ENCODE measurements at places on chromosomes 2 and 18.
A peak's percentile ranks its signal among the peaks of the same experiment; 100 is the strongest.

DNA sequence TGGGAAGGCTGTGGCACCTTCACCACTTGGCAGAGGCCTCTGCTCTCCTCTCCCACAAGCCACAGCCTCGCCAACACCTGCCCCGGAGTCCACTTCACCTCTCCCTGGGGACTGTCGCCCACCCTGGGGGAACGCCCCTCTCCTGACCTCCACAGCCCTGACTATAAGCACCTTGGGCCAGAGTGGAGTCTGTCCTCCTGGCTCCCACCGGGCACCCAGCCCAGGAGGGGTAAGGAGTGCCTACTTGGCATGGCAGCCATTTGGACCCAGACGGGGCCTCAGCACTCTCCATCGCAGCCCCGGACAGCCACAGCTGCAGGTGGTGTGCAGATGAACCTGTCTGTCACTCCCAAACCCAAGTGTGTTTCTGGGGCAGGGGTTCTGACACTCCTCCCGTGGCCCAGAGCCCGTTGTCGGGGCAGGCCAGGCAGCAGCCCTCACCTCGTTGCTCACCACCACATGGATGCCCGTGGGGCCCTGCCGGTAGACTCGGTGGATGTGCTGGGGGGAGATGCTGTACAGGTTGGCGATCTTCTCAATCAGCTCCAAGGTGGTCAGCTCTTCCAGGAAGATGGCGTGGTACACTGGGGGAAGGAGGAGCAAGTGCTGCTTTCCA is 53.5 kb downstream of the TFCP2L1 start:
- DNase-seq, result no peak

DNA sequence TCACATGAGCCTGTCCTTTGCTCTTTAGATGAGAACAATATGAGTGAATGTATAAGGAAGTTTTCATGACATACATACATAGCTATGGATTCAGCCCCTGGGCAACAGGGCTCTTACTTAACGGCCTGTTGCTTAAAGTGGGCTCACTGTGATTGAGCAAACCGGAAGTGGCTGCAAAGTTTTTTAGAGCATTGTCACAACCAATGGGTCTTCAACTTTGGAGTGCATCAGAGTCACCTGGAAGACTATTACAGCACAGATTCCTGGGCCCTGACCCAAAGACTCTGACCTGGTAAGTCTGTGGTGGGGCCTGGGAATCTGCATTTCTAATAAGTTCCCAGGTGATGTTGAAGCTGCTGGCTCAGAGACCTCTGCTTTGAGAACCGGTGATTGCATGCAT is 106.3 kb upstream of the SEC11C start:
- DNase-seq, result no peak

DNA sequence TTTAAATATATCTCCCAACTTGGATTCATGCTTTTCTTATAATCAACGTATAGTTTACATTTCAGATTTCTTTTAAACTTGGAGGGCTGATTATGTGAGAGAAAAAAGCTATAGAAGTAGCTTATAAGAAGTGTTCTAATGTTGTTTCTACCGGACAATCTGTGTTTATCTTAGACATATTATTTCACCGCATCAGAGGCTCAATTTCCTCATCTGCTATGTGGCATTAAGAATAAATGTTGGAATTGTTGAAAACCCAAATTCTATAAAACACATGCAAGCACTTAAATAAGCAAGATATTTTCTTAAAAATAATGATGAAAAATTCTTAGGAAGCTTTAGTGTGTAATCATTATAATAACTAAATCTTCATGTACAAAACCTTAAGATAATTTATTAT is 407.9 kb downstream of the HRH4 start:
- no peak for DNase-seq

DNA sequence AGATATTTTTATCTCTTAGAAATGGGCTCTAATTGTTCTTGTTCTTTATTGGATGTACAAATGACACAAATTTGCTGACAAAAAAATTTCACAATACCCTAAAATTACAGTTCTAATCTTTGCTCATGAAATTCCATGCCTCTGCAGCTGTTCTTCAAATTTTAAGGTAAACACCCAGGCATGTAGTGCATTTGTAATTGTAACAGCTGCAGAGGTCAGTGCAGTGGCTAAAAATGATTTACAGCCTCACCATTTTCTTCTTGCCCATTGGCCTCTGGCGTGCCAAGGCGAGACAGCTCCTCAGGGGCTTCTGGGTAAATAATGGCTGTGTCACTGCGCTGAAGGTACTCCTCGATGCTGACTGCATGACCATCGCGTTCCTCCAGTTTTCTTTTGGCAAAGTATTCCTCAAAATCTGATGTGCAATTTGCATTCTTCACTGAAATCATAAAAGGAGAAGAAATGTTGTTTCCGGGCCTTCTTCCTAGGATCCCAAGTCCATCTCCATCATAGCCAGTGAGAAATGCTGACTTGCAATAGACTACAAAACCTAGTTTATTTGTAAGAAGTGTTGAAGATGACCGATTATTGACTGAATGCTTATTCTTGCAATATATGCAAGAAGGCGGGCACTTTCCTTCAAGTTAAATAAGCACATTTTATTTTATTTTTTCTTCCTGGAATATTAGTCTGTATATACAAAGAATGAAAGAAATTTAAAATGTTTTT is 115.2 kb downstream of the ZEB2 start:
- DNase-seq, result no peak

DNA sequence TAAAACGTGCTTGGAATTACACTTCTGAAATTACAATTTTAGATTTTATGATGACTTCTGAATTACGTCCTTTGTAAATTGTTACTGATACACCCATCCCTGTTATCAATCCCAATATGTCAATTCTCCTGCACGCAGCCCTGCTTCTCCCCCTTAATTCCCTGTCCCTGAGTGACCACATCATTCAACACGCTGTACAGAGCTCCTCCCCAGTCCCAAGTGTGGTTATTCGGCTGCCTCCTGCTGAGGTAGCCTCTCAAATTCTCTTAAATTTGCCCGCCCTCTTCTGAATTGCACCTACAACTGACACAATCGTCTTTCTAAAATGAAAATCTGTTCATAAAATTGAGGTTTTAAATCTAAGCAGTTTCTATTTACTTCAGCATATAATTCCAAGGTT is 10.1 kb downstream of the SERPINB8 start:
- no peak for DNase-seq

GRCh38 chr2:30252723-30253701 is 21.7 kb downstream of the LBH start:
- DNase-seq, result peak; percentile 88

- no peak for DNase-seq
These were observed 320.3 kb downstream of the RNF144A start for GRCh38 chr2:7237466-7237865.

DNA sequence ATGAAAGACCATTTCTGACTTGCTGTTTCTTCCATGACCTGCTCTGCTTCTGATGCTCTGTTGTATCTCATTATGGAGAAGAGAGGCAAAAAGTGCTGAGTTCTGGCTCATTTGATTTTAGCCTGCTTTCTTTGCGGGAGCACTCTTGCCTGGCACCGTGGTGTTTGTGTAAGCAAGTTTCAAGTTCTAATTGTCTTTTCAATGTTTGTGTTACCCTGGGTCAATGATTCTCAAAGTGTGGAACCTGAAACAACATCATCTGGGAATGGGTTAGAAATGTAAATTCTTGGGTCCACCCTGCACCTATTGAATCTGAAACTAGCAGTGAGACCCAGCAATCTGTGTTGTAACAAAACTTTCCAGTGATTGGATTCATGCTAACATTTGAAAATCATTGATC is 85.5 kb upstream of the STON1 start:
- DNase-seq, result no peak

- no peak for DNase-seq
These were observed 310.4 kb downstream of the MTX2 start for GRCh38 chr2:176579608-176580007.

- no peak for DNase-seq
These were observed 297.6 kb upstream of the STON1 start for GRCh38 chr2:48232351-48232750.

DNA sequence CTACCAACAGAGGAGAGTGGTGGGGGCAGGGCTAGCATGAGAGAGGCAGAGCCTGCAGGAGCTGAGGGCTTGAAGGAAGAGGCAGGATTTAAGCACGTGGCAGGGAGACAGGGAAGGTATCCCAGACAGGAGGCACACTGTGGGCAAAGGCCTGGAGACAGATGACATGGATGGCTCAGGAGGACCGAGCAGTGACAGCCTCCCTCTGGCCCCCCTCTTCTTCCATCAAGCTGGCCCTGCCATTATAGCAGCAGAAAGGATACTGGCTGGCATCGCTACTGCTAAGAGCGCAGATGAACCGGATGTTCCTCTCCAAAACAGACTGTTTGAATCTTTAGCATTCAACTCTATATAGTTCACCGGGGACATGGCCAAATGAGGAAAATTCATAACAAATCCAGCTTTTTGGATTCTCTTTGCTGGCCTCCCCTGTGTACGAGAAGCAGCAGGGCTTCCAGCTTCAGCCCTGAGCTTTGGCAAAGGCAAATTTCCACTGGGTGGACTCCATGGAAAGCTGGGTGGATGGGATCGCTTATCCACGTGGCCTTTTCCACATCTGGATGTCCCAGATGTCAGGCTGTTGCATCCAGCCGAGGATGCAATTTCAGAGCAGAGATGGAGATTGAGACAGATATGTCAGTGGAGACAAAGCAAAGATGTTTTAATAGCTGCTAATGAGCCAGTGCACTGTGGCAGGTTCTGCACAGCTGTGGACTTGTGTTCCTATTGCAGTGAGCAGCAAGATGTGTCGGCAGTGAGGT is 36.2 kb downstream of the CAPN13 start:
- peak; percentile 40 for DNase-seq

GRCh38 chr2:36376319-36376765 is 20.8 kb downstream of the CRIM1 start:
- no peak for DNase-seq

DNA sequence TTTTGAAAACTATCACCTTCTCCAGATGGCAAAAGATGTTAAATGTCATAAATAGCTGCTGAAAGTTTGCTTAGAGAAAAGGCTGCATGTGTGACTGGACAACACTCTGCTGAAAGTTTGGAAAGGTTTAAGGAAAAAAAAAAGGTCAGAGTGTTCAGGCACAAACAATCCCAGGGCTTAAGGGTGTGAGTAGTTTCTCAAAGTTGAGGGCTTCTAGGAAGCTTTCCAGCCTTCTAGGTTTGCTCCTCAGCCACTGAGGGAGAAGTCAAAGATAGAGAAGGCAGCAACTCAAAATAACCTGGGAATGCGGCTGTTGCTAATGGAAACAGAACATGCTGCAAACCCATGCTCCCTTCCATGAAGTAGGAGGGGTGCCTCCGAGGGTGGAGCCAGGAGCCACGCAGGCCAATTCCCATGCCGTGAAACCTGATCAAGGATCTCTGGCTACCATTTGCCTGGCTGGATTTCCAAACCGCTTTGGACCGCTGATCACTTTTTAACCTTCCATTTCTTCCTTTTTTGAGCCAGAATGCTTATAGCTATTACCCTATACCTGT is 88.0 kb downstream of the TEX51 start:
- DNase-seq, result no peak

- DNase-seq, result peak; percentile 88
These were observed at the start of gene MRPL19 for GRCh38 chr2:75646583-75647425. MRPL19 (plus strand) TSS chr2:75646783; CDS start chr2:75646808, 25 bp downstream.

GRCh38 chr2:186862869-186863709 is 14.1 kb upstream of the ZSWIM2 start:
- DNase-seq, result no peak

DNA sequence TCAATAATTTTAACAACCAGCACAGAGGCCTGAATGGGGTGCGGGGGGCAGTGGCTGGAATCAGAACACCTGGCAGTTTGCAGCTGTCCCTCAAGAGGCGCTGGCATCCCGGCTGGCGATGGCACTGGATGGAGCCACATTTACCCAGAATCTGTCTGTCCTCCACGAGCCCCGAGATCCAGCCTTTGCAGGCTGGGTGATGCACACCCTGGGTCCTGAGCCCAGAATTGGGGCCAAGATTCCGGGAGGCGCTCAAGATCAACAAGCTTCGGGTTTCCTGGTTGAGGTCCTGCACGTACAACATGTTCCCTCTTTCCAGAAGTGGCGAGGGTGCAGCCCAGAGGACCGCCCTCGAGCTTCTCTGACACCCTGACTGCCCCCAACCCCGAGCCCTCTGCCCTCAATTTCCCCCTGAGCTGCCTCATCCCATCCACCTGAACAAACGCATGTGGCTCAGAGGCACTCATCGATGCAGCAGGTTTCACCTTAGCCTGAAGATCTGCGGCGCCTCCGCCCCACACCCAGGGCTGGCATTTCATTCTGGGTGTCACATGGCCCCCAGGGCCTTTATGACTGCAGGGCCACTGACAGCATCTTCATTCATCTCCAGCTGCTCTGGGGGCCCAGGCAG is 97.5 kb downstream of the TFCP2L1 start:
- DNase-seq, result no peak

GRCh38 chr2:231709636-231709980 is 1.3 kb downstream of the PTMA start:
- DNase-seq, result peak; percentile 77

Measured in right atrium auricular region (tissue), 2 donors.